DMS79 treated with DMSO at 0.1 percent for 48 hours (cell line): ENCODE measurements at places on chromosomes 13 and 19.

GRCh38 chr19:39031368-39032062 lies 834 bp downstream of the FBXO27 start:
- peak; percentile 93 for DNase-seq

GRCh38 chr13:24459234-24459633 lies 53.3 kb downstream of the PARP4 start:
- DNase-seq, result no peak

DNA sequence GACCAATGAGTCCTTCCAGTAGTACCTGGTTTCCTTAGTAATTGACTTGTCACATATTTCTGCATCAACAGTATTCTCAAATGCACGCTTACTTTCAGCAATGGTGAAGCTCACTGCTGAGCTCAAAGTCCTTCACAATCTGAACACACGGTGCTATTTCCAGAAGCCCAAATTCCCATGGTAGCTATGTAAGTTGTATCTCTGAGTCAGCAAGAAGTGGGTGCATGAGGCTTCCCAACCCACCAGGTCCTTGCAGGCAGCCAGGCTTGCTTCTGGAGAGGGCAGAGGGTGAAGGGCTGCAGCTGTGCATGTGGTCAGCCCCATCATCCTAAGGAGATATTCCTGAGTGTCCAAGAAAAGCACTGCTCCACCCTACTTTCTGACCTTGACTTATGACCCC lies 25.7 kb downstream of the COL4A2 start:
- DNase-seq, result no peak

DNA sequence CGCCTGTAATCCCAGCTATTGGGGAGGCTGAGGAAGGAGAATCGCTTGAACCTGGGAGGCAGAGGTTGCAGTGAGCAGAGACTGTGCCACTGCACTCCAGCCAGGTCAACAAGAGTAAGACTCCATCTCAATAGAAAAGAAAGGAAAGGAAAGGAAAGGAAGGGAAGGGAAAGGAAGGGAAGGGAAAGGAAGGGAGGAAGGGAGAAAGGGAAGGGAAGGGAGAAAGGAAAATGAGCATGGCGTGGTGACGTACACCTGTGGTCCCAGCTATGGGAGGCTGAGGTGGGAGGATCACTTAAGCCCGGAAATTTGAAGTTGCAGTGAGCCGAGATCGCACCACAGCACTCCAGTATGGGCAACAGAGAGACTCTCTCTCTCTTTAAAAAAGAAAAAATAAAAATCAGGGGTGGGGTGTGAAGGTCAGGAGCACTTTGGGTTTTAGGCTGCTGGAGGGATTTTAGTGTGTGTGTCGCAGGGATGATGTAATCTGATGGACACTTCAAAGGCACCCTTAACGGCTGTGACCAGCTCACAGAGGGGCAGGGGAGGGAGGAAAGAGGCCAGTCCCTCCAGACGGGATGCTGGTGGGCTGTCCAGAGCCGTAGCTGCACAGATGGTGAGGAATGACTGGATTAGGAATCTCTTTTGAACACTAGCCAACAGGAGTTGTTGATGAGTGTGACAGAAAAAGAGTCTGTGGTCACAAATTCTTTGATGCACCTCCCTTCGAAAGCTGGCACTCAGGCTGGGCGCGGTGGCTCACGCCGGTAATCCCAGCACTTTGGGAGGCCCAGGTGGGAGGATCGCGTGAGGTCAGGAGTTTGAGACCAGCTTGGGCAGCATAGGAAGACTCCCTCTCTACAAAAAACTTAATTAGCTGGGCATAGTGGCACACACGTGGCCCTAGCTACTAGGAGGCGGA lies 27.6 kb downstream of the TMPRSS9 start:
- DNase-seq, result no peak

DNA sequence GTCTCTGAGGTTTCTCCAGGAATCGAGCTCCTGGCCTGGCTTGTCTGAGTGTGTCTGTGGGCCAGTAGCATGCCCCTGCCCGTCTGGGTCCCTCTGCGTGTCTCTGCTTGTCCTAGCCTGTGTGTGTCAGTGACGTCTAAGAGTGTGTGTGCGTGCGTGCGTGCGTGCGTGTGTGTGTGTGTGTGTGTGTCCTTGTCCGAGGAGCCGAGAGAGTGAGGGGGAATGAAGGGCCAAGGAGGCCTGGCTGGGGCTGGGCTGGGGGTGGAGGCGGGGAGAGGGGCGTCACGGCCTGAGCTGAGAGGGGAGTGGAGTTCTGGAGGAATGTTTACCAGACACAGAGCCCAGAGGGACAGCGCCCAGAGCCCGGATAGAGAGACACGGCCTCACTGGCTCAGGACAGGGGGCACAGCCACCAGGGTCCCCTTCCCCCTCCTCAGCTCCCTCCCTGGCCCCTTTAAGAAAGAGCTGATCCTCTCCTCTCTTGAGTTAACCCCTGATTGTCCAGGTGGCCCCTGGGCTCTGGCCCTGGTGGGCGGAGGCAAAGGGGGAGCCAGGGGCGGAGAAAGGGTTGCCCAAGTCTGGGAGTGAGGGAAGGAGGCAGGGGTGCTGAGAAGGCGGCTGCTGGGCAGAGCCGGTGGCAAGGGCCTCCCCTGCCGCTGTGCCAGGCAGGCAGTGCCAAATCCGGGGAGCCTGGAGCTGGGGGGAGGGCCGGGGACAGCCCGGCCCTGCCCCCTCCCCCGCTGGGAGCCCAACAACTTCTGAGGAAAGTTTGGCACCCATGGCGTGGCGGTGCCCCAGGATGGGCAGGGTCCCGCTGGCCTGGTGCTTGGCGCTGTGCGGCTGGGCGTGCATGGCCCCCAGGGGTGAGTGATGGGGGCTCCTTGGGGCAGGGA lies at the start of gene AXL:
TSS of gene AXL (plus strand) at position 609 of the 893 bp plus-strand sequence. CDS start at position 779, 170 bp downstream.
- no peak for DNase-seq

GRCh38 chr13:33636243-33636642 lies 181.7 kb upstream of the RFC3 start:
- no peak for DNase-seq

DNA sequence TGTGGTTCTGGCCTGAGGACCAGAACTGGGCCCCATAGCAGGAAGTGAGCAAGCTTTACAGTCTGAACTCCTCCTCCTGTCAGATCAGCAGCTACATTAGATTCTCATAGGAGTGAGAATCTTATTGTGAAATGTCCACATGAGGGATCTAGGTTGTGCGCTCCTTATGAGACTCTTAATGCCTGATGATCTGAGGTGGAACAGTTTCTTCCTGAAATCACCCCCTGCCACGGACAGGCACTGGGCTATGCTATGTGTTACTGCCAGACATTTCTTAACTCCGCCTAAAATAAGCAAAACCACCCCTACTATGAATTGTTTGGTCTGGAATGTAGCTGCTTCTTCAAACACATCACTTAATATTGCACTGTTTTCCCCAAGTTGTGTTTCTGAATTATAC lies 4.6 kb downstream of the FBXL3 start:
- DNase-seq, result no peak

DNA sequence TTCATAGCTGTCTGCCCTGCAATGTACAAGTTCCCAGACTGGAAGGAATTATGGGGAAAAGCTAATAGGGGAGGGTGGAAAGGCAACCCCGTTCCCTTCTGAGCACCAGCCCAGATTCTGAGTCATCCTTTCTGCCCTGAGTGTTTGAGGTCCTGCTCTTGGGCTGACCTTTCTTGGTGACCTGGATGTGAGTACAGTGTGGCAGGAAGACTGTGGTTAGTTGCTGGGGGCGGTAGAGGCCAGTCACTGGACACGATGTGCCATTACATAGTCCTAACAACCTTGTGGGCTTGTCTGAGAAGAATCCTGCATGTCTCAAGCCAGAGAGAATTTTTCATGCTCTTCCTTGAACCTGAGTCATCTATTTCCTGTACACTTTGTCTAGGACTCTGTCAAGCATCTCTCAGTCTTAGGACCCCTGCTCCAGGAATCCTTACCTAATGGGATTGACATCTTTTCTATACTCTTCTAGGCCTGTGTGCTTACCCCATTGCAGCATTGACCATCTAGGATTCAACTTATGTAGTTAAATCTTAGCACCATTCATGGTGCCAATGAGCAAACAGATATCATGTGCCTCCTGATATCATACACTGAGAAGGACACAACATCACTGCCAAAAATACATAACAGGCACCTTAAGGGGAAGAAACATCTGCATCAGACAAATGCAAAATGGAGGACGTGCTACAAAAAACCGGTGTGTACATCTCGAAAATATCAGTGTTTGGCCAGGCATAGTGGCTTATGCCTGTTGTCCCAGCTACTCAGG lies 8.1 kb upstream of the ANGPTL4 start:
- no peak for DNase-seq

- peak; percentile 63 for DNase-seq
Observed at GRCh38 chr13:33328701-33329100, 43.1 kb upstream of the STARD13 start.

GRCh38 chr13:45837111-45837510 lies 14.4 kb downstream of the SIAH3 start:
- no peak for DNase-seq

DNA sequence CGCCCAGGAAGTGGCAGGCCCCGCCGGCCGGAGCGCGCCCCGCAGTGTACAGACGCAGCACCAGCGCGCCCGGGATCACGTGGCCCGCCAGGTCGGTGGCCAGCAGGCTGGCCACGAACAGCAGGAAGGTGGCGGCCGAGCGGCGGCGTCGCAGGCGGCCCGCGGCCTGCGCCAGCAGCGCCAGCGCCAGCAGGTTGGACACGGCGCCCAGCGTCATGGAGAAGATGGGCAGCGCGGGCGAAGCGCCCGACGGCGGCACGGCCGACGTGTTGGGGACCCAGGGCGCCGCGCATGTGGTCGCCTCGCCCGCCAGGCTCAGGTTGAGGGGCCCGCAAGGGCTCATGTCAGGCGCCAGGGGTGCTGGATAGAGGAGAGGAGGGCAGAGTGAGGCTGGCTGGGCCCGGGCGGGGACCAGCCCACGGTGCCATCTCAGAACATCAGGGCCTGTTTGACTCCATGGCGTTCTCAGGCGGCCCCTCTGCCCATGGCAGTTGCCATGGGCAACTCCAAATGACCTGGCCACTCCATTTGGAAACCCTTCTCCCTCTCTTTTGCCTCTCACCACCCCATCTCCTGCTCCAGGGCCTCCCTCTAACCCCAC lies 1.1 kb downstream of the PTGER1 start:
- no peak for DNase-seq

DNA sequence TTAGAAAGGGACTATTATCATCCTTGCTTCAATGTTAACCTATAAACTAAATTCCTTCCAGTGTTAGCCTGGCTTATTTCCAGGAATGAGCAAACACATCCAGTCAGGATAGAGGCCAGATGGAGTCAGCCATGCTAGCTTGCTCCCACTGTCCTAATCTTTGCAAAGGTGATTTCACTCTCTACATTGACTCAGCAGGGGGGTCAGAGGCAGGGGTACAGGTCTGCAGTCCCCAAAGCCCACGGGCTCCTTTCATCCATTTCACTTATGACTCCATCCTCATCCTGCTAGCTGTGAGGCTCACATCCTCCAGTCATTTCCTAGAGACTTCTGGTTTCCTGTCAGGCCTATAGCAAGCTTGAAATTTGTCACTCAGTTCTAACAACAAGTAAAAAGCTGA lies 63.4 kb upstream of the CEACAM8 start:
- no peak for DNase-seq

DNA sequence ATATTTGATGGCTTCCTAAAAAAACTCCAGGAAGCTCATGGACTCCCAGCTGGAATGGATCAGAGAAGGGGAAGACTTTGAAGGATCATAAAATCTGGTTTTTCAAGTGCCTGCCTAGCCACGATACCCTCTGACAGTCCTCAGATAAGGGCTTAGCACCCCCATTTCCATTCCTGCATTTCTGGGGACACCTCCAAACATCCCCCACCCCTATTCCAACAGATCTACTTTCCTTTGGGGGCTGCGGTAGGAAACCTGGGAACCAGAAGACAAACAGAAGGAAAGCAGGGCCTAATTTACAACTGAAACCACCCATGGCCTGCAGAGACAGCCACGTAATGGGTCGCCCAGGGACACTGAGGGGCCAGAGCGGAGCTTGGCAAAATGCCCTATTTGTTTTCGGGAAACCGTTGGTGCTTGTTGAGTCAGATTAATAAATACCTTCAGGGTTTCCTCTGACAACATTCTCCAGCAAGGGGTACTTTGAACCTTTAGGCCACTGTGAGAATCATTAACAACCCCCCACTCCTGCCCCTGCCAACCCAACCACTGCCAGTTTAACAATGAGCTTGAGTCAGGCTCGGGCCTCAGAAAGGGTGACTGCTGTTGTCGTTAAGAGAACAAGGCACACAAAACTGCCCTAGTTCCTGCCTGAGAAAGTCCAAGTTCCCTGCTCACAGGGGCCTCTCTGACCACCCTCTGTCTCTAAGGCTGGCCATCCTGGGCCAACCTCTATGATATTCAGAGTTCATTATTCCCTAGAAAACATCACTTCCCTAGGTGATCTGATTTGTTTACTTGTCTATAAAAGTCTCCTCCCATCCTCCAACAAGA lies 23.5 kb downstream of the RHPN2 start:
- DNase-seq, result peak; percentile 85

DNA sequence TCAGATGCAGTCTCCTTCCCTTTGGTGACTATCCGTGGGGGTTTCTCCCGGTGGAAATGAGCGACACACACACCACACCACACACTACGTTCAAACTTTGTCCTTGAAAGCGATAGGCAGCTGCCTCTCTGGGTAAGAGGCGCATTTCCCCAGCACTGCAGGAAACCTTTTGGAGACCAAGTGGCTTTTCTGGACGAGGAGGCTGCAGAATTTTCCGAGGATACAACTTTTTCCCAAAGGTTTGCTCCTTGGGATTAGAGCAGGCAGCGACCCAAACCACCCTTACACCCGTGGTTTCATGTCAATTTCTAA lies 38.2 kb upstream of the FLT1 start:
- DNase-seq, result peak; percentile 8

DNA sequence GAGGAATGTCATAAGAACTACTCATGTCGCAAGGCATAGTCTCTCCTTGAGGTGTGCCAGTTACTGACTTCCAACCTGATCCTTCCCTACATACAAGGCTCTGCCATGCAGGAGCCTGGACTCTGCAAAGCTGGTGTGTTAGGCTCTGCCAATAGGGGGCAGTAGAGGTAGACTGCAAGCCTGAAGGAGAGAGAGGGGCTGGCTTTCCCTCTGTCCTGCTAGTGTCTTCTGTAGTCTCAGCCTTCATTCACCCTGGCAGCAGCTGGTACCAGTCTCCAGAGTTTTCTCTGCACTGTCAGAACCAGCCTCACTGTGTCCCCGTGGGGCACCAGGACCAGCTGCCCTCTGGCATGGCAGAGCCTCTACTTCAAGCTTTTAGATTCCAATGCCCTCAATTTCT lies 14.5 kb downstream of the SHISA2 start:
- DNase-seq, result no peak

- no peak for DNase-seq
Observed at GRCh38 chr19:10764340-10764894, 46.5 kb downstream of the DNM2 start.

- DNase-seq, result no peak
Observed at GRCh38 chr13:69796256-69796655, 311.4 kb upstream of the ATXN8OS start.

DNA sequence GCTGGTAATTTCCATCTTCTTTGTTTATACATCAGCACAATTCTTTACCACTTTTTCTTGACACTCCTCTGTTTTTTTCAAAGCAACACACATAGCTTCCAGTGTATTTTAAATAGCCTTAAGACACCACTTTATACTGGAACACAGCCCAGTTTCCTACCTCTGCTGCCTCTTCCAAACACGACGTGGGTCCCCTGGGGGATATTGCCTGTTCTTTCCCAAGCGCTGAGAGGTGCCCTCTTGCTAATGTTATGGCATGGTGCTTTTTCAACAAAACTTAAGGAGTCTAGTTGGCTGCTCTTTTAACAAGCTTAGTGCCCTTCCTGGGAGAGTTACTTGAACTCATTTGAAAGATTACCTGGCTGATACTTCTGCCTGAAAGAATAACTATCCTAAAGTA lies 112.7 kb downstream of the OLFM4 start:
- DNase-seq, result peak; percentile 80
